ENCODE measurements at places on chromosomes 1 and 21. TPM values are rescaled to one million over a fixed set of nuclear protein-coding genes. Genes with fewer than 3 reads are reported as not detected.

GRCh38 chr1:30905916-30906620, 2.5 kb downstream of the SDC3 start:
- no peak for DNase-seq

The PAQR6 gene
- total RNA-seq: 8.5 TPM

GRCh38 chr1:31795801-31796621, 19.8 kb downstream of the SPOCD1 start:
- DNase-seq: peak; percentile 40

The SERINC2 gene
- total RNA-seq: 79.6 TPM

DNA sequence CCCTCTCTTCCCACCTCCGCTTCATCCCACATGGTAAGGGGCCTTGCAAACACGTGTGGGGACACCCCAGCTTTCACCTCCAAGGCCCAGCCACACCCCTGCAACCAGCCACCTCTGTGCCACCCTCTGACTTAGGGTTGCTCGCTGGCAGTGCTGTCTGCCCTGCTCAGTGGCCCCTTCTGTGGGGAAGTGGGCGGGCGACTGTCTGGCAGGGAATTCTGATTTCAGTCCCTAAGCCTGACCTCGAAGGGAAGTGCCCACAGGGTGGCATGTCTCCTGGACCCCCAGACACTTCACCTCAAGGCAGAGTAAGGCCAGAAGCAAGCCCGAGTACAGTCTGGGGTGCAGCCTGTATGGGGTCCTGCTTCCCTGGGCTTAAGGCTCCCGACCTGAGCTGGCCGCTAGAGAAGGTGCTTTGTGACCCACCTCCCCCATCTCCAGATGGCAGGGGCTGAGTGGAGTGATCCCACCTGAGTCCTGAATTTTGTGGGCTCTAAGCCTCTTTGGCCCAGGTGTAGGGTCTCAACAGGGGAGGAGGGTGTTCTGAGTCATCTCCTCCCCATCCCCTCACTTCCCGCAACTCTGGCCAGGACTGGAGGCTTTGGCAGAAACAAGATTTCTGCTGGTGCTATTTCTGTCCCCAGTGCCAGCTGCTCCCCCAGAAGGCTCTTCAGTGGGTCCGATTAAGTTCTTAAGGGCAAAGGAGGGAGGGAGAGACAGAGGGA, 7.0 kb downstream of the RD3 start:
- peak; percentile 56 for DNase-seq

DNA sequence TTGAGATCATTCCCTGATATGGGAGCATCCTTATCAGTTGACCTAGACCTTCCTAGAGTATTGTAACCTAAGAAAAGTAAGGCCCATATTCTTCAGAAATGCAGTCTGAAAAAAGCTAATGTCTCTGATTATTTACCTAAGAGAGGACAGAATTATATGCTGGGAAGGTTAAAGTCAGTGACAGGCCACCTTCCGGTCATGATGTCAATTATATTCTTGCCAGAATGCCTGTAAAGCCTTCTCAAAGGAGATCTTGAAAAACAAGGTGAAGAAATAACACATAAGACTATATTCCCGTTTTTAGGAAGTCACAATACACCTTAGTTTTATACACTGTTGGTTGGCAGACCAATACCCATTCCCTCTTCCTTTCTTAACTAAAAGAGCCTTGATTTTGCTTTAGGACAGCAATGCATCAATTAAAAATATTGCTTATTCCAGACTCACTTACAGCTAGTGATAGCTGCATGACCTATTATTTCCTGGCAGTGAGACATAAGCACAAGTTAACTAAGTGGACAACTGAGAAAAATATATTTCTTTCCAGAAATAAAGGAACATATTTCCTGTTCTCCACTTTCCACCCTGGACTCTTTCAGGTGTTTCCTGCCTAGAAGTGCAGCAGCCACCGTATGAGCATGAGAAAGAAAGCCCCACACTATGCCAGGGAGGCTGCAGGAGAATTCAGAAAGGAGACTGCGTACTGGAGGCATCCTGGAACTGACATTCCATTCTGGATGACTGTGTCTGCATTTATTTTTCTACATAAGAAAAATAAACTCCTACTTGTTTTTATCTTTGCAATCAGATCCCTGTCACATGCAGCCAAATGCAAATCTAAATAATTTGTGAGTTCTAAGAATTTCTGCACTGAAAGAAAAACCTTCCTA, 332.9 kb upstream of the PTBP2 start:
- DNase-seq: no peak

DNA sequence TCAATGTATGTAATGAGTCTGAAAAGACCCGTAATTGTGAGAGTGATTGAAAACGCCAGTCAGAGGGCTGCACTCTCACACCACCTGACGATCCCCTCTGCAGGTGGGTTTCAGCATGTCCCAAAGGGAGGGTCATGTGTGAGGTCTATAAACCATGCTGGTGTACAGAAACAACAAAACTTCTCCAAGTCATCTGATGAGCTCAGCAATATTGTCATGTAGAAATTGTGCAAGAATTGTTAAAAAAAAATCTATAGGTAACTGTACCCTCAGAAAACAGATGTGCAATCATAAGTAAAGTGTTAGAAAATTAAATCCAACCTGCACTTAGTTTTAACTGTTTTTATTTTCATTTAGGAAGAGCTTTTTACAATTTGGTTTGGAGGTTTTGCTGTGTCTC, 152.5 kb downstream of the PCBP3 start:
- no peak for DNase-seq

The TCP10L gene
- total RNA-seq: not detected

GRCh38 chr1:64493831-64494230, 23.9 kb downstream of the CACHD1 start:
- DNase-seq: no peak

The ZNF683 gene
- not detected for total RNA-seq

DNA sequence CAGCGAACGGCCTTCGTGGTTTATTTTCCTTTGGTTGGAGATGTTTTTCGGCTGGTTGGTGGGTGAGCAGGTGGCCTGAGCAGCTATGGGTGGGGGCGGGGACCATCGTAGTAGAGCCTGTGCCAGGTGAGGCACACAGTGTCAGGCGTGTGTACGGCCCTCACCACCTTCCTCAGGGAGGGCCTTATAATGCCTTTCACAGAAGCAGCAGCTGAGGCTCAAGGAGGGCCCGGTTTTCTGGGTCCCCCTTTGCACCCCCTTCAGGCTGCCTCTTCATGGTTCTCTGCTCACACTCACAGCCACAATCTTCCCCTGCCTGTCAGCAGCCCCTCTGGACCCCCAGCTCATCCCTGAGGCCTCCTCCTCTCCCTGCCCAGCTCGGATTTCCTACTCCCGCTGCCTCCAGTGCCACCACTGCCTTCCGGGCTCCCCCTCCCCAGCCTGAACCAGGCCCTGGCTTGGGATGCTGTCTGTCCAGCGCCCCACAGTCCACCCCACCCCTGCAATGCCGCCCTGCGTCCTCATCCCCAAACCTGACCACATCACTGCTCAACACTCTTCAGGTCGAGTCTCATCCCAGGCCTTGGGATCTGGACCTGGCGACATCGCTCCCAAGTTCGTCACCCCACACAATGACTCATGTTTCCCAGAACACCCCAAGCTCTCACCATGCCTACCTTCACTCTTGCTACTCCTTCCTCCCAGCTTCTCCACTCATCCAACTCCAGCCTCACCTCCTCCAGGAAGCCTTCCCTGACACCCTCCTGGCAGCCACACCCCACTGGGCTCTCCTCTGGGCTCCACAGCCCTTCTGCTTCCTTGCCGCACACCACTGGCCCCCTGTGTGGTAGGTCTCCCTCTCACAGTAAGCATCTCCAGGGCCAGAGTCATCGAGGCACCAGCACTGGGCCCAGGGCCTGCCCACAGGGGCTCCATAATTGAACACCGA, 53.9 kb downstream of the DMRTB1 start:
- DNase-seq: no peak

The TMEM269 gene
- total RNA-seq: 0.17 TPM

The SPATA21 gene
- total RNA-seq: not detected

The NGF gene
- not detected for total RNA-seq

The NPPA gene
- not detected for total RNA-seq

DNA sequence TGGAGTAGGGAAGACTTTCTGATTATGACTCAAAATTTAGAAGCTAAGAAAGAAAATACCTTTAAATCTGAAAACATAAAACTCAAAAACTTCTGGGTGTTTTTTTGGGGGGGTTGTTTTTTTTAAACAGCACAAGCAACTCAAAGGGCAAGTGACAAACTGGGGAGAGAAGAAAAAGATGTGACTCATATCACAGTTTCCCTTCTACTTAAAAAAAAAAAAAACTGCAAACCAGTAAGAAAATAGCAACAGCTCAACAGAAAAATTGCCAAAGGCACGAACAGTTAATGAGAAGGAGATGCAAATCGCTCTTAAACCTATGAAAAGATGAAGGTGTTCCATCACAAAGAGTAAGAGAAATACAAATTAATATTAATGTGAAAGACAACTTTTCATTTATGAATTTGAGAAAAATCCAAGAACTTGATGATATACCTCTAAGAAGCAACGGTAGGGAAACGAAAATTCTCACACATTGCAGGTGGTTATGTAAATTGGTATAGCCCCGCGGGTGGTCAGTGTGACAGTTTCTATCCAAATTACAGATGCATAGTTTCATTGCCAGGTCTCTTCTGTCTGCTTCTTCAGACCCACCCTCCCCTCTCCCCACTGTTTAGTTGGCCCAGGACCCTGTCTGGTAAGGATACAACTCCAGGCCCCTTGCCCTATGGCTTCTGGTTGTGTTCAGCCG, 9.0 kb downstream of the IFNAR2 start:
- no peak for DNase-seq

DNA sequence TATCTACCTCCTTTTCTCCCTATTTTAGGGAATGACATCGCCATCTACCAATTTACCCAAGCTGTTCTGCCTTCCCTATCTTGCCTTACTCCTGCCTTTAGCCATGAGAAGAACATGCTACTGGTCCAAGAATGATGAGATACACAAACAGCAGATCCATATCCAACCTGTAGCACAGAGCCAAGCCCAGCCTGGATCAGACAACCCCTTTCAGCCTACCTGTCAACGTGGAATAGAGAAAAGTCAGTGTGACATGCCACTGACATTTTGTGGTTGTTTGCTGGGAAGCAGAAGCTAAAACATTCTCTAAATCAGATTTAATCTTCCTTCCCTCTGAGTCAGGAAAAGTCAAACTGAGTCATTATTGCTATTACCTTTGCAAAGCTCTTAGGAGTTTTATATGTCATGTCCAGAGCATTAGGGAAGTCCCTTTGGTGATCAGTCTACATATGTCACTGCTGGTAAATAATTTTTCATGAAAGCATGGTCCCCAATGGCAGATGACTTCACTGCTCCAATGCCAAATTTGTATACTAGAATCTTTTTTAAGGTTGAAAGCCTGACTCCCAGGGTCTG, 143.1 kb downstream of the TPR start:
- no peak for DNase-seq

The NPPB gene
- not detected for total RNA-seq

The RHBDL2 gene
- 10.9 TPM for total RNA-seq

The SGIP1 gene
- total RNA-seq: 0.10 TPM

The ADGRB2 gene
- 1.8 TPM for total RNA-seq

- DNase-seq: no peak
Observed at GRCh38 chr1:92663775-92664174, 121.1 kb downstream of the EVI5 start.

- no peak for DNase-seq
Observed at GRCh38 chr1:29921741-29922140, 685.4 kb downstream of the PTPRU start.

GRCh38 chr1:112529301-112529700, 20.5 kb downstream of the WNT2B start:
- DNase-seq: no peak

DNA sequence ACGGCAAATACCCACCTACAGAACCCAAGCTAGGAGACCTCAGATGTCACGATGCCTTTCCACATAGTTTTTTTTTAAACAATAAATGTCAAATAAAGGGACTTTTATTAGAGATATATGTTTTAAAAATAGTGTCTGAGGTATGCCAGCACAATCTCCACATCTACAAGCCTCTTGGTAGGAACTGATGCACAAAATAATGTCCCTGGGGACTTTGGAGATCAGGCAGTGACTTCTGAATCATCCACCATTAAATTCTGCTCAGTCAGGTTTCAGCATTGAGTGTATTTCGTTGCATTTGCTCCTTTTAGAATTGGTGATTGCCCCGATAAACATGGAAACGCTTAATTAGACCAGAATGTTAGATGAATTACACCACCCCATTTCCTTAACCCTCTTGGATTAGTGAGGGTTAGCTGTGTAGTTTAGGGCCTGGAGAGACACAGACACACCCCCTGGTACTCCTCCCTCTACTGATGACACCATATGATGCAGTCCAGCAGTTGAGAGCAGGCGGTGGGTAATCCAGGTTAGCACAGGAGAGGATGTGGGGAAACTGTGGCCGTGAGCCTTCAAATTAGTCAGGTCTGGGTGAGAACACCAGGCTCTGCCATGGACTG, 33.6 kb downstream of the LGR6 start:
- no peak for DNase-seq

The MAP1LC3C gene
- total RNA-seq: 4.1 TPM

The NPL gene
- total RNA-seq: 21.1 TPM

GRCh38 chr1:88742531-88742930, 58.5 kb downstream of the PKN2 start:
- DNase-seq: no peak

- no peak for DNase-seq
Observed at GRCh38 chr1:110524311-110525248, 5.6 kb upstream of the KCNA10 start.

DNA sequence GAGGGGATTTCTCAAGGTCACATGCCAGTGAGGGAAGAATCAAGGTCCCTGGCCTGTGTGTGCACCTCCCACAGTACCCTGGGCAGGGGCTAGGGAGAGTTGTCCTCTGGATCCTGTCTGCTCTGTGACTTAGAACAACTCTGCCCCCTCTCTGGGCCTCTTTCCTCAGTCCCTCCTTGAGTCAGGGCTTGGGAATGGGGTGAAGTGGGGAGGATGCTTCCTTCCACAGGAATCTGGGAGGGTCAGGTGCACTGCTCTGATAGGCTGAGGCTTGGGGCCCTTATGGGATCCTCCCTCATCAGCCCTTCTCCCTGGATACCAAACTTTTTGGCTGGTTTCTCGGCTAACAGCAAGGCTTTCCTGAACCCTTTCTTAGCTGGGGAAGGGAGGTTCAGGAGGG, 2.5 kb downstream of the TRNP1 start:
- no peak for DNase-seq

The KRTAP21-1 gene
- total RNA-seq: not detected

DNA sequence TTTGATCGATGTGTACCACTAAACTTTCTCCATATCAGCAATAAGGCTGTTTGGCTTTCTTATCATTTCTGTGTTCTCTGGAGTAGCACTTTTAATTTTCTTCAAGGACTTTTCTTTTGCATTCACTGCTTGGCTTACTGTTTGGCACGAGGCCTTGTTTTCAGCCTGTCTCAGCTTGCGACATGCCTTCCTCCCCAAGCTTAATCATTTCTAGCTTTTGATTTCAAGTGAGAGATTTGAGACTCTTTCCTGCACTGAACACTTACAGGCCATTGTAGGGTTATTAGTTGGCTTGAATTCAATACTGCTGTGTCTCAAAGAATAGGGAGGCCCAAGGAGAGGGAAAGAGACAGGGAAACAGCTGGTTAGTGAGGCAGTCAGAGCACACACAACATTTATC, 120.6 kb upstream of the KCND3 start:
- no peak for DNase-seq

GRCh38 chr1:26009796-26010447, 11.7 kb upstream of the EXTL1 start:
- DNase-seq: no peak

The NR5A2 gene
- 0.60 TPM for total RNA-seq
